ENCODE measurements at places on chromosomes 2 and 18. TPM values are rescaled to one million over a fixed set of nuclear protein-coding genes. Genes with fewer than 3 reads are reported as not detected.
A peak's percentile ranks its signal among the peaks of the same experiment; 100 is the strongest.

- no peak for DNase-seq
These were observed 759.4 kb downstream of the CBLN2 start for GRCh38 chr18:71784777-71785176.

GRCh38 chr18:36379435-36379984, 82.0 kb downstream of the FHOD3 start:
- DNase-seq = no peak

- no peak for DNase-seq
These were observed 104.6 kb downstream of the VIT start for GRCh38 chr2:36801088-36801487.

DNA sequence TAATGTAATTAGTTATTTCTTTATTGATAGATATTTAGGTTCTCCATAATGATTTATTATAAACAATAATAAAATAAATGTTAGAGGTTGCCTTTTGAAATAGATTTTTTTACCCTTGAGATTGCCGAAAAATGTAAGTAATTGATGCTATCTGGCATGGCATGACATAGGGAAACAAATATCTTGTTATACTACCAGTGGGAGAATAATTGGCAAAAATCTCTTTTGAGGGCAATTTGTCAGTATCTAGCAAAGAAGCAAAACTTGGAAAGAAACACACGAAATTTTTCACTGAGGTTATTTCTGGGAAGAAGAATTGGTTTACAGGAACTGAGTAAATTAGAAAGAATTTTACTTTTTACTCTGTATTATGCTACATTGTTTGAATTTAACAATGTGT, 547.2 kb upstream of the SETBP1 start:
- DNase-seq = no peak

GRCh38 chr18:11147371-11147951, 1.9 kb downstream of the PIEZO2 start:
- no peak for DNase-seq

GRCh38 chr18:44171301-44171700, 509.4 kb upstream of the SETBP1 start:
- DNase-seq = no peak

- DNase-seq = no peak
These were observed 15.8 kb downstream of the OTOF start for GRCh38 chr2:26462100-26462499.

GRCh38 chr18:69588301-69588700, 187.6 kb downstream of the DOK6 start:
- no peak for DNase-seq

- DNase-seq = no peak
These were observed 130.9 kb downstream of the EXOC6B start for GRCh38 chr2:72694715-72695496.

DNA sequence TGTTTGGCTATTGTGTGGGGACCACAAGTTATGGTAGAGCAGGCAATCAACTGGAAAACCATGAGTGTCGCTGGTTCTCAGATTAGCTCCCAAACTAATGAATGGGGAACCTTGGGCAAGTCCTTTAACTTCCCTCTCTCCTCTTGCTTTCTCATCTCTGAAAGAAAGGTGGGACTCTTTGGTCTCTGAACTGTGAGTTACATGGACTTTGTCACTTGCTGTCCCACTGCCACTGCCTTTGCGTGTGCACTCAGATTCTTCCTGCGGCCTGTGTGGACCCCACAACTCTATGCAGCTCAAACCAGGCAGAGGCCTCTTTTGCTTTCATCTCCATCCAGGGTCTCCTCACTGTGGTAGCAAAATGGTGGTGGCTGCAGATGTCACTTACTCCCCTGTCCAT, 86.7 kb downstream of the RNF144A start:
- no peak for DNase-seq

DNA sequence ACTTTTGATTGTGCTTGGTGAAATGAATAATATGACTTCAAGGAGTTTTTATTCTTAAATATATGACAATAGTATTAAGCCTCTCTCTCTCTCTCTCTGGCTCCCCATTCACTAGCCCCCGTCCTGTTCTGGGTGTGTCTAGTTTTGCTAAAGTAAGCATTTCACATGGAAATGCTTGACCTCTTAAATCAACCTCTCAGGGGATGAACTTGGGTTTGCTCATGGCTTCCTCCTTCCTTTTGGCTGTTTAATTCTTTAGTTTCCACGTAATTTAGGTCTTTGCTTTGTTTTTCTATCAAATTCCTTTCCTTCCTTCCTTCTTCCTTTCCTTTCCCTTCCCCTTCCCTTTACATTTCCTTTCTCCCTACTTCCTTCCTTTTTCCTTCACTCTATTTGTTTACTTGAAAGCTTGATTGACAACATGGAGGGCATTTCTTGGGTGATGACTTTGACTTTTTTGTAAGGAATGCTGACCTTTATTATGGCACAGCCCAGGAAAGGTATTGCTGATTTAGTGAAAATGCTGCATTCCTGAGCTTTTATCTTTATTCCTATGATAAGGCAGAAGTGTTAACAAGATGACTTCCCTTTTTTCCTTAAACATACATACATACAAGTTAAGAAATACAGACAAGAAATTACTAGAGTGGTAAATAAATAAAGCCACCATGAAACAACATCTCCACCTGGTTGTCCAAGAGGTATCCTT, 3.6 kb downstream of the DPP4 start:
- DNase-seq = no peak

DNA sequence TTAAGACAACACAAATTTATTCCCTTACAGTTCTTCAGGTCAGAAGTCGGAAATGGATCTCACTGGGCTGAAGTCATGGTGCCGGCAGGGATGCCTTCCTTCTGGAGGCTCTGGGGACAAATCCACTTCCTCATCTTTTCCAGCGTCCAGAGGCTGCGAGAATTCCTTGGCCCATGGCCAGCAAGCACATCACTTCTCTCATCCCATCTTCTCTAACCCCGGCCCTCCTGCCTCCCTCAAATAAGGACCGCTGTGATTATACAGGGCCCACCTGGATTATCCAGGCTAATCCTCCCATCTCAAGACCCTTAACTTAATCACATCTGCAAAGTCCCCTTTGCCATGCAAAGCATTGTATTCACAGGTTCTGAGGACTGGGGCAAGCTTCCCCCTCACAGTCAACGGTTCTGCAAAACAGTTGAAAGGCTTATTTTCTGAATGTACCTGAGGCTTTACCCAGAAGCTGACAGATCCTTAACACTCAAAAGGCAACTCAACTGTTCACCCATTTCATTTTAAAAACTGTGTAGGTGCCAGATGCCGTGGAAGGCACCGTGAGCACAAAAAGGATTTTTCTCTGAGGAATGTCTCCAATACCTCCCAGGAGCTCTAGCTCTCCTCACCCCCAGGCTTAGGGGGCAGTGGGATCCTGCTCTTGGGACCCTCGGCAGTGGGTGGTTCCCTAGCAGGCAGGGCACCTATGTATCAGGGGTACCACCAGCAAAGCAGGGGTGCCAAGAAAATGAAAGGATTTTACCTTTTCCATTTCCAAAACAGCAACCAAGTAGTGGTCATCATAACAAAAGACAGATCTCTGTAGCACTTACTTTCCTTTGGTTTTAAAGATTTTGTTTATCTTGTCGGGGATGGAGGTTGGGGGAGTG, 84.0 kb downstream of the KCTD1 start:
- DNase-seq = no peak

- DNase-seq = no peak
These were observed 56.5 kb downstream of the MGAT5 start for GRCh38 chr2:134310107-134311079.

DNA sequence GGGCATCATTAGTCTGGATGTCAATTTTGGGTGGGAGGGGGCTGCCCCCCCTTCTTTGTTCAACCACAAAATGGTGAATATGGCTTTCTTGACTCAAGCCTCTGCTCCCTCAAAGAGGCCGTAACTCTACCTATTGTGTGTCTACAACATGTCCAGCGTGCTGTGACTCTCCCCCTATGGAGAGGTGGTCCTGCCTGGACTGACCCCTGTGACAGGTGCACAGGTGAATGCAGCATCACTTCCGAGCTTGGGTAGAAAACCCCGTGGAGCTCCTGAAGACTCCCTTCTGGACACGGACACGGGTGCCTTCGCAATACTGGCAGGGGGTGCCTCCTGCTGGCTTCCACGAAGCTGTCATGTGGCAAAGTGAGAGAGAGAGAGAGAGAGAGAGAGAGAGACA, 397.8 kb downstream of the GALR1 start:
- DNase-seq = no peak

- no peak for DNase-seq
These were observed 19.7 kb downstream of the NGEF start for GRCh38 chr2:232993231-232993821.

DNA sequence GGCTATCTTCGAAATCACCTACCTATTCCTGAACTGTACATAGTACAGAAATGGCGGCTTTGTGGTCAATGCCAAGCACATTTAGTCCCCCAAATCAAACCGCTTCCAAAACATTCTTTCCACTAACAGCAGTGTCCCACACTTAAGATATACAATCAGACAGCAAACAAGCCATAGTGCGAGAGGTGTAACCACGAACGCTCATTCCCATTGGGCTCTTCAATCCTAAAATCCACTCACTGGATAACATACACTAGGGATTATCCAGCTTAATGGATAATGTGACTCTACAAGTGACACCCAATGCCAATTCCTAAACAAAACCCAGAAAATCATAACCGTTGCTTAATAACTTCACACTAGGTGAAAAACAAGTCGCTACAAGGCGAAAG, 2.0 kb downstream of the XPO1 start:
- DNase-seq = no peak

- DNase-seq = no peak
These were observed 148.4 kb upstream of the CAVIN2 start for GRCh38 chr2:191995285-191995684.

- no peak for DNase-seq
These were observed 119.1 kb upstream of the SPRED2 start for GRCh38 chr2:65551528-65551927.

- DNase-seq = no peak
These were observed 81.2 kb upstream of the STK17B start for GRCh38 chr2:196252408-196253115.

GRCh38 chr2:88234760-88235159, 64.6 kb downstream of the THNSL2 start:
- DNase-seq = no peak

GRCh38 chr2:1339388-1340140, 73.7 kb upstream of the TPO start:
- no peak for DNase-seq

GRCh38 chr2:238143239-238143951, 4.9 kb downstream of the KLHL30 start:
- peak; percentile 29 for DNase-seq

- peak; percentile 66 for DNase-seq
These were observed 6.7 kb downstream of the RAMP1 start for GRCh38 chr2:237866101-237866621.

GRCh38 chr2:162382278-162382677, 38.3 kb downstream of the GCA start:
- DNase-seq = no peak

GRCh38 chr18:58599106-58599505, 29.8 kb downstream of the ALPK2 start:
- DNase-seq = no peak

DNA sequence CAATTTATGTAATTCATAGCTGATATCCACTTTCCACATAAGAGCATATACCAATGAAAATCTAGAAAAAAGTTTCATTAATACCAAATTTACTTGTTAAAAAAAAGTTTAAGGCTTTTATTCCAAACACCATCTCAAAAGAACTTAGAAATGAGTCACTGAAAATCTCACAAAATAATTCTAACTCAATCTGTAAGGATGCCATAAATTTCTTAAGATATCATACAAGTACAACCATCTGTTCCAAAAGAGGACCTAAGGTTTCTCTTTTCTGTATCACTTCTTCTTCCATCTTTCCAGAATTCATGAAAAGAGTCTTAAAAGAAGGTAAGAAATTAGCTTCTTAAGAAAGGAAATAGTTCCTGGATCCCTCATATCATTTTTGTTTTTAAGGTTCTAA, 60.4 kb downstream of the TRIP12 start:
- DNase-seq = no peak

Gene REG3A
- total RNA-seq = not detected

Gene RGPD3
- total RNA-seq = 0.75 TPM

Gene ANKRD53
- 1.4 TPM for total RNA-seq

Gene KLHL30
- 28.2 TPM for total RNA-seq

Gene SULT1C3
- not detected for total RNA-seq

Gene SERPINB3
- 0.21 TPM for total RNA-seq

Gene POTEC
- total RNA-seq = not detected

Gene TXNDC2
- total RNA-seq = not detected

Gene PER2
- total RNA-seq = 21.6 TPM

Gene ATOH8
- total RNA-seq = 239 TPM

Gene GPR155
- 1.8 TPM for total RNA-seq

Data from ascending aorta (tissue), 2 donors.